Activated naive CD8-positive, alpha-beta T cell treated with anti-CD3 and anti-CD28 coated beads, Interleukin-2, amount 50 U/mL, for 24 hours (primary cell): ENCODE measurements at places on chromosomes 12 and 14.
A peak's percentile ranks its signal among the peaks of the same experiment; 100 is the strongest.

GRCh38 chr14:93533437-93533836, 102.7 kb downstream of the UNC79 start:
- DNase-seq, result no peak

DNA sequence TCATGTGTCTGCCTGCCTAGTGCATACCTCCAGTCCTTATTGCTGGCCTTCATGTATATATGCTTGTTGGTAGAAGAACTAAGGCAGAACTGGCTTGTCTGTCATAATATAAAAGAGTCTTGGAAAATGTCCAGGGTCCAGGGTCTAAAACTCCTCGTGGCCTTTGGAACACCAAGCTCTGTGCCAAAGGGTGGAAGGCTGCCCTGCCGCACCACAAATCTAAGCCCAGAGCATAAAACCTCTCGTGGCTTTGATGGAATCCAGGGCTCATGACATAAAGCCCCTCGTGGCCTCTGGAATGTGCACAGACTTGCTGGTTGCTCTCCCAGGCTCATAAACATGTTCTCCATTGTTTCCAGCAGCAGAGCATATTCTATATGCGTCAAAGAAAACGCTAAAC, 107.9 kb downstream of the BBS10 start:
- no peak for DNase-seq

GRCh38 chr14:89667983-89668382, 250.9 kb upstream of the FOXN3 start:
- no peak for DNase-seq

DNA sequence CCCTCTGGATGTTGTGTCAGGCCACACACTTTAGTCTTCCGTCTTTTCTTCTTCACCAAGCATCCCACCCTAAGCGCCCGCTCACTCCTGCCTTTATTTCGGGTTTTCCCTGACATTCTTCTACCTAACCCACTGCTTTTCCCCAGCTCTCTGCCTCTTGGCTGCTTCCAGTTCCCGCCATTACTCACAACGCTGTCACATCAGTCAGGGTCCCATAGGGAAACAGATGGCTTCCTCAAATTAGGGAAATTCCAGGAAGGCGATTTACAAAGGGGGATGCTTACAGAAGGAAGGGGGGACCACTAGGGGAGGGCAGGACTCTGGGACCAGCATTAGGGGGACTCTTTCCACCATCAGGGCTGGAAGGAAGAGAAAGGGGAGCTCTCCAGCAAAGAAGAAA, 9.2 kb upstream of the PPP1R13B start:
- no peak for DNase-seq

GRCh38 chr14:85315290-85315689, 214.7 kb upstream of the FLRT2 start:
- no peak for DNase-seq

DNA sequence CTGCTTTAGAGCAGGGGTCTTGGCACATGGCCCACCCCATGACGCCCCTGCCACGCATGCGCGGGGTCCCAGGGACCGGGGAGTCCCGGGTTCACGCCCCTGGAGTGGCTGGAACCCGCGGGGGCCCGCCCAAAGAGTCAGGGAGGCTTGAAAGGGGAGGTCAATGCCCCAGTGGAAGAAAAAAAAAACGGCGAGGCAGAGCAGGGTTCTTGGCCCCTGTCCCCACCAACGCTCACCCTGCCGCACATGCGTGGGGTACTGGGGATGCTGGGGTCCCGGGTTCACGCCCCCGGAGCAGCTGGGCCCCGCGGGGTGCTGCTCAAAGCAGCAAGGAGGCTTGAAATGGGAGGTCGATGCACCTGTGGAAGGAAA, 319.1 kb downstream of the ALG10 start:
- DNase-seq, result no peak

DNA sequence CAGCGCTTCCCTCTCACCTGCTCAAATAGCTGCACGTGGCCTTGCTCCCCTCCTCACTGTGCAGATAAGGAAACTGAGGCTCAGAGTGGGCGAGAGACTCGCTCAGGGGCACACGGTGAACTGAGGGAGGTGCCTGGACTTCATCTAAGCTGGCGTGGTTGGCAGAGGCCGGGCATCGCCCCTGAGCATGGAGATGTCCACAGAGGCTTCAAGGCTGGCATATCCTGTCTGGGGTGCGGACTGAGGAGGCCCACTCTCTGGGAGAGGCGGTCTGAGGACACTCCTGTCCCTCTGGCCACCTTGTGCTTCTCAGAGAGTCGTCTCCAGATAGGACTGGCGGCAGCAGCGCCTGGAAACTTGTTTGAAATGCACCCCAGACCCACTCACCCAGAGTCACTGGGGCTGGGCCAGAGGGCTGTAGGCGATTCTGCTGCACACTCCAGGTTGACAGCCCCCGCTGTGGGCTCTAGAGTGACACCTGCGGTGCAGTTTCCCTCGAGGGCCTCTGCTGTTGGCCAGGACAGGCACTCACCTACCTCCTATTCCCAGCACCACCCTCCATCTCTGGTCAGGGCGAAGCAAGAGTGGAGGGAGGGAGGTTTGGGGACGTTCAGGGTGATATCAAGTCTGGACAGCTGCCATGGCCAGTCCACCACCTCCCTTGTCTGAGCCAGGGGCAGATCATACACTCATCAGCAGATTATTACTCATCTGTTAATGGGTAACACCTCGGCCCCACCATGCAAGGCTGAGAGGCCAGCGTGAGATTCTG, 11.2 kb upstream of the LBHD2 start:
- DNase-seq, result no peak

DNA sequence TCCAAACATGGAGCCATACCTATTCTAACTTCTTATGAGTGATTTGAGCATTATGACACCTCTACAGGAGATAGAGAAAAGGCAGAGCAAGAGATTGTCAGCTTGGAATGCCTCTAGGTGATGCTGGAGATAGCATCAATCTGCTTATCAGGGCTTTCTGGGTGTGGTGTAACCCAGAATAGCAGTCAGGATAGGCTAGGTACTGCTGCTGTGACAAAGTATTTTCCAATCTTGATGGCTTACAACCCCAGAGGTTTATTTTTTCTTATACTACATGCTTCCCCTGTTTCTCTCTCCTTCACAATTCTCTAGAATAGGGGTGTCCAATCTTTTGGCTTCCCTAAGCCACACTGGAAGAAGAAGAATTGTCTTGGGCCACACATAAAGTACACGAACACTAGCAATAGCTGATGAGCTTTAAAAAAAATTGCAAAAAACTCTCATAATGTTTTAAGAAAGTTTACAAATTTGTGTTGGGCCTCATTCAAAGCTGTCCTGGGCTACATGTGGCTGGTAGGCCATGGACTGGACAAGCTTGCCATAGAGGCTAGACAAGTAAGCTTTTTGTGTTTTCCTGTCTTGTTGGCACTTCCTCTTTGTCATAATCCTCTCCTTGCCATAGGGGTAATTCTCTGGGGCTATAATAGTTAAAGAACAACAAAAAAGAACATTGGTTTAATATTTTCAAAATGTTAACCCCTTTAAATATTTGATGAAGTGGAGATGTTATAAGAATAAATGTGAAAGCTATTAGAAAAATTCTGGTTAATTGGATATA, 123.9 kb upstream of the PMCH start:
- no peak for DNase-seq

- DNase-seq, result peak; percentile 72
Measured at GRCh38 chr12:47819138-47819895, 386 bp downstream of the HDAC7 start.

- no peak for DNase-seq
Measured at GRCh38 chr12:114674251-114675047, 9.5 kb downstream of the TBX3 start.

GRCh38 chr14:75492832-75493591, 29.3 kb upstream of the BATF start:
- no peak for DNase-seq

- no peak for DNase-seq
Measured at GRCh38 chr12:126914170-126914793, 1352.7 kb upstream of the TMEM132C start.

DNA sequence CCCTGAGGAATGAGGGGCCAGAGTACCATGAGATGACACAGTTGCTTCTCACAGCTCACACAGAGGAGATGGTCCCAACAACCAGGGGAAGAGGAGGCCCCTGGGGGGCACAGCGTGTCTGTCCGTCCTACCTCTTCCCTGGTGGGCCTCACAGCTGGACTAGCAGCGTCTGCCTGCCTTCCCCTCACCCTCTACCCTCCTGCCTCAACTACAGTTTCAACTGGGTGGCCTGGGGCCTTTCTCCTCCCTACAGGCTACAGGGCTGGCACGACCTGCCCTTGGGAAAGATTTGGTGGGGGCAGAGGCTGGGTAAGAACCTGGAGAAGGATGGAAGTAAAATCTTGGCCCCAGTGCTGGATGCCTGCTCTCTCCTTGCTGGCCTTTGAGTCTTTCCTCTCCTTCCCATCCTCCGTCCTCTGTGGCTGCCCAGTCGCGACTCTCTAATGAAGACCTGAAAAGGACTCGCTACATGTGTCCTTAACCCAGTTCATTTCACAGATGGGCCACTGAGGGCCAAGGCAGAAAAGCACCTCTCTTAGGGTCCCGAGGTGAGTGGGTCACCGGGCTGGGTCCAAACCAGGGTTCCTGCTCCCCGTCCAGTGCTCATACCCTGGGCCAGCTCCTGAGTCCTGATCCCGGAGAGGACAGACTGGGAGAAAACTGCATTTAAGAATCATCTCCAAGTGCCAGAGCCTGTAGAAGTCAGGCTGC, 232.5 kb downstream of the BCL11B start:
- DNase-seq, result no peak

DNA sequence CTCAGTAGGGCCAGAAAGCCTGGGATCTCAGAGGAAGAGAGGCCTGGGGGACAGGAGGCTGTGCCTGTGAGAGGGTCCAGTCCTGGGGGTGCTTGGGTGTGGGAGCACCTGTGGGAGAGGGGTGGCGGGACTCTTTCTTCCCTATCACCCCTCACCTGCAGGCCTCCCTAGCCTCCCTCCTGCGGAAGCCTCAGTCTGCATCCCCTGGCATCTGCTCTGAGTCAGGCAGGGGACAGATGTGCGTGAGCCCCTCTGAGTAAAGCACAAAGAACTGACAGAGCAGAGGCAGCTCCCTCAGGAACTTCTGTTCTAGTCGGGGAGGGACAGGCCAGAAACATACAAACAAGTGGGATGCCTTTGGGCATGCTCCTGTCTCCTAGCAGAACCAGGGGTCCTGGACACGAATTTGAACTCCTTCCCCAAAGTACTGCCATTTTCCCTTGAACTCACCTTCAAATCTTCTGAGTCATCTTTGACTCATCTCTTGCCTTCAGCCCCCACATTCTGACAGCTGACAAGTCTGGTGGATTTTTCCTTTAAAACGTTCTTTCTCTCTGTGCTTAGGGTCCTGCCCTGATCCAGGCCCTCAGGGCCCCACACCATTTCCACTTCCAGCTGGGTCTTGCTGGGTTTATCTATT, 8.5 kb upstream of the HSP90AA1 start:
- no peak for DNase-seq

DNA sequence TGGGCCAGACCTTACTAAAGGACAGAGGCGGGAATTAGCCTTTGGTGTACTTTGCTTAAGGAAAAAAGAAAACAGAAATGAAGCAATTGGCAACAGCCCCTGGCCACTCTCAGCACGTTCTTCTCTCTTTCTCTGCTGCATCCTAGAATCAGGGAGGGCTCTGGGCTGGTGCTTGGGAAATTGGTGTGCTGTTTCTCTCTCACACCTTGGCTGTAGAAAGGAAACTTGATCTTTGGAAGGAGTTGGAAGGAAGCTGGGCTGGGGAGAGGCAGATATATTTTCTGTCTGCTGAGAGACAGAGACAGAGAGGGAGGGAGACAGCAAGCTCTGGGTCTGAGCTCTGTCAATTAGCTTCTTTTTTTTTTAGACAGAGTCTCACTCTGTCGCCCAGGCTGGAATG, 27.4 kb downstream of the NOS1 start:
- DNase-seq, result no peak

GRCh38 chr14:22555384-22556011, 33.5 kb downstream of the DAD1 start:
- DNase-seq, result peak; percentile 71

DNA sequence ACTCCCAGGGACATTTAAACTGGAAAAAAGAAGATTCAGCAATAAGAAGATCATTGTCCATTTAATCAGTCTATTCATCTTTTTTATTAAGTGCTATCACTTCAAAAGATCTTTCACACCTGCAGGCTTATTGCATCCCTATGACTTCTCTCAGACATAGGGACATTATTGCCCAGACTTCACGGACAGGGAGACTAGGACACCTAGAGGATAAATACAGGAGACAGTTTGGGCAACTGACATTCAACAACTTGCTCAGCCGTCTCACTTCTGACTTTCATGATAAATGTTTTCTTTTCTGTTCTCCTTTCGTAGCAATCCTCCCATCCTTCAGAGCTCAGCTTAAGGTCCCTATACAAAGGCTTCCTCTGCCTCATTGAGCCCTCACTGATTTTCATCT, 84.3 kb downstream of the TMEM30B start:
- DNase-seq, result no peak

GRCh38 chr12:109605599-109606228, 32.1 kb downstream of the MVK start:
- no peak for DNase-seq

GRCh38 chr14:69605738-69606137, 5.7 kb upstream of the SUSD6 start:
- no peak for DNase-seq

DNA sequence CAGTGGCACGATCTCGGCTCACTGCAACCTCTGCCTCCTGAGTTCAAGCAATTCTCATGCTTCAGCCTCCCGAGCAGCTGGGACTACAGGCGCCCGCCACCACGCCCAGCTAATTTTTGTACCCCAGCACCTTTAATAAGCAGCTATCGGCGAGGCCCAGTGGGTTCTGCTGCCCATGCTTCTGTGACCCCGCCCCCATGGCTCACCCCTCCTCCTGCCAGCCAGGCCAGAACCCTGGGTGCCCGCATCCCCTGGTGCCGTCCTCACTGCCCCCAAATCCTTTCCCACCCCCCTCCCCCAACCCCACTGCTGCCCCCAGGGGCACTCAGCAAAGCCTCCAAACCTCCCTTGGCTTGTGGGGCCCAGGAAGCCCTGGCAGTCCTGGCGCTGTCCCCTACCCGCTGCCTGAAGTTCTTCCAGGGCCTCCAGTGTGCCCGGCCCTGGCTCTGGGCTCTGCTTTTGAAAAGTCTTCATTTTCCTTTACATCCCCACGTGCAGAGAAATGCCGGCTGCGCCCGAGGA, 14.5 kb downstream of the BAG5 start:
- DNase-seq, result no peak

GRCh38 chr14:73176685-73177084, 40.4 kb downstream of the PSEN1 start:
- DNase-seq, result no peak

- DNase-seq, result peak; percentile 18
Measured at GRCh38 chr14:104116756-104117340, 21.5 kb upstream of the KIF26A start.

DNA sequence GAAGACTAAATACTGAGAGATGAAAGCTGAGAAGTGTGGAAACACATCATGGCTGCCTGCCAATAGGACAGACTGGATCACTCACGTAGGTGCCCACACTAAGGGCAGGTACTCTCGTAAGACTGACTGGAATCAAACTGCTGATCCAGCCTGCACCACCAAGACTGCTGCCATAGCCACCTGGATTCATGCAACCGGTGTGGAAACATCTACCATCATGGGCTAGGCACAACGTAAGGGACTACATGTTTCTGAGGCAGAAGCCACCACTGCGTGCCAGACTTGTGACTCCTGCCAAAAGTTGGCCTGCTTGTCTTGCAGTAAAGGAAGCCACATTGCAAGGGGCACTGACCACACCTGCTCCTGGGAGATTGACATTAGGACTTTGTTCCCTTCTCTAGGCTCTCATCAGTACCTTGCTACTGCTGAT, 3.8 kb downstream of the POMT2 start:
- no peak for DNase-seq

GRCh38 chr12:111394480-111394879, 11.2 kb upstream of the SH2B3 start:
- no peak for DNase-seq

- DNase-seq, result no peak
Measured at GRCh38 chr14:101926085-101926484, 38.3 kb upstream of the DYNC1H1 start.

GRCh38 chr12:18383203-18383602, 121.9 kb downstream of the PIK3C2G start:
- DNase-seq, result no peak
